ENCODE measurements at places on chromosomes 1 and 21.
A peak's percentile ranks its signal among the peaks of the same experiment; 100 is the strongest.

- DNase-seq: no peak
Observed at GRCh38 chr1:240663169-240663879, 51.4 kb upstream of the GREM2 start.

GRCh38 chr1:33327587-33328325, 6.9 kb upstream of the A3GALT2 start:
- no peak for DNase-seq

- DNase-seq: no peak
Observed at GRCh38 chr1:228098323-228098931, 4.7 kb downstream of the C1orf35 start.

DNA sequence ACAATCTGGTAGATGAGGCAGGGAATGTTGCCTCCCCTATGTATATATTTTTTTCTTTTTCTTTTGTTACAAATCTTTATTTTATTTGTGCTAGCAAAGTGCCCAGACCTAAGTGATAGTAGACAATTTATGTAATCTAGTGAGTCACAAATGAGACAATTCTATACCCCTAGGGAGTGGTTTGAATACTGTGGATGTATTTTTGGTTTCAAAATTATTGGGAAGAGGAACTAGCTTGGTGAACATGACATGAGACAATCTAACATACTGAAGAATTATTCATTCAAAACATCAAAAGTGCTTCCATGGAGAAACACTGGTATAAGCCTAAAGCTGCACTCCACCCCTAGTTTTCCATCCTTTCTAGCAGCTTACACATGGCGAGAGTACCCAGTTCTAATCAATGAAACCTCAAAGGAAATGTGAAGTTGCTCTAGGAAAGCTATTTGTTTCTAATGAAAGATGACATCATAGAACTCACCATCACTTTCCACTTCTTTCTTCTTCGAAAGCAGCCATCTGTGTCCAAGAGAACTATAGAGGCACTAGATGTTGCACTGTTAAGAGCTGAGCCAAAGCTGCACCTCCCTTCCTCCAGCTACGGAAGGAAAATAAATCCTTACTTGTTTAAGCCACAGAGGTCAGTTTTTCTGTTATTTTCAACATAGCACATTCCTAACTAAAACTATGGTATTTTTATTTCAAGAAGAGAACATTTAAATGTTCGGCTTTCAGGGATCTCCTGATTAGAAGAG, 764.6 kb downstream of the LTN1 start:
- DNase-seq: no peak

GRCh38 chr1:46461809-46462448, 27.7 kb upstream of the DMBX1 start:
- DNase-seq: no peak

GRCh38 chr21:38148046-38148445, 108.7 kb upstream of the KCNJ15 start:
- no peak for DNase-seq

DNA sequence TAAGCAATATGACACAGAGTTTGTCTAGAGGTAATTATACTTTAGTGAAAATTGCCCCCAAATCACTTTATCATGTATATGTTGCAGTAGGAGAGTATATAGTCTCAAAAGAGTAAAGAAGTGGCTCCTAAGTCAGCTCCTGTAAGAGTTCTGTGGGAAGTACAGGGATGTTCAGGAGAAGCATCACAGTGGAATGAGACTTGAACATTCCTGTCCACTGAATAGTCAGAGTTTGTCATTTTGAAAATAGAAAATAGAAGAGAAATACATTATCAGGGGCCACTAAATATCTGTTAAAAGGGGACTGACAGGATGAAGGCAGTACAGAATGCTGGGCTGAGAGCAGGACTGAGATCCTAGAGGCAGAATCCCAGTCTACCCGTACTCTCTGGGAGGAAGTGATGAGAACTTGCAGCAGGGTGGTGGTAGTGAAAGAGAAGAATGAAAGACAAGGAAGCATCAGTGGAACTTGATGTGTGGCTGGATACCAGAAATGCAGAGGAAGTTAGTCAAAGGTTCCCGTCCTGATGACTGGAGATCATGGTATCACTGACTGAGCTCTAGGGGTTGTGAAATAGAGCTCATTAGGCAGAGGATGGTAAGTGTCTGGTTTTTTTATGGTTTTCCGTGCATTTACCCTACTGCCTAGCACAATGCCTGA, 153.4 kb downstream of the FMN2 start:
- DNase-seq: no peak

GRCh38 chr1:245463392-245464165, 308.8 kb downstream of the KIF26B start:
- DNase-seq: no peak

- no peak for DNase-seq
Observed at GRCh38 chr1:153190373-153190772, 12.9 kb upstream of the LELP1 start.

- DNase-seq: no peak
Observed at GRCh38 chr1:89200663-89201062, 1.9 kb upstream of the GBP4 start.

GRCh38 chr1:161158316-161159010, 837 bp upstream of the USP21 start:
- DNase-seq: no peak

GRCh38 chr1:215731699-215732098, 164.6 kb downstream of the KCTD3 start:
- no peak for DNase-seq

- DNase-seq: no peak
Observed at GRCh38 chr1:29583727-29584126, 347.4 kb downstream of the PTPRU start.

GRCh38 chr1:155012026-155012546, 9.5 kb downstream of the ZBTB7B start:
- no peak for DNase-seq

DNA sequence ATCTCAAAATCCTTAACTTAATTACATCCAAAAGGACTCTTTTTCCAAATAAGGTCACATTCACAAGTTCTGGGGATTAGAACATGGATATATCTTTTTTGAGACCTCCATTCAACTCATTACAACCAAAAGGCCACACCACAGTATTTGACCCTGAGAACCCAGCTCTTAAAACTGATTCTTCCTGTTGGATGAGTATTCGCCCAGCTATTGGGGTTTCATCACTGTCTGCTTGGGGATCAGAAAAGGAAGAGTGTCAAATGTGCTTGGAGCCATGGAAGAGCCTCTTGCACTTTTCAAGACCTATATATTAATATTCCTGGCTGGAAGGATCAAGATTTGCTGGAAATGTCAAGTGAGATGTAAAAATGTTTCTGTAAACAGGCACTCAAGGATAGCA, 5.4 kb upstream of the TINAGL1 start:
- no peak for DNase-seq

DNA sequence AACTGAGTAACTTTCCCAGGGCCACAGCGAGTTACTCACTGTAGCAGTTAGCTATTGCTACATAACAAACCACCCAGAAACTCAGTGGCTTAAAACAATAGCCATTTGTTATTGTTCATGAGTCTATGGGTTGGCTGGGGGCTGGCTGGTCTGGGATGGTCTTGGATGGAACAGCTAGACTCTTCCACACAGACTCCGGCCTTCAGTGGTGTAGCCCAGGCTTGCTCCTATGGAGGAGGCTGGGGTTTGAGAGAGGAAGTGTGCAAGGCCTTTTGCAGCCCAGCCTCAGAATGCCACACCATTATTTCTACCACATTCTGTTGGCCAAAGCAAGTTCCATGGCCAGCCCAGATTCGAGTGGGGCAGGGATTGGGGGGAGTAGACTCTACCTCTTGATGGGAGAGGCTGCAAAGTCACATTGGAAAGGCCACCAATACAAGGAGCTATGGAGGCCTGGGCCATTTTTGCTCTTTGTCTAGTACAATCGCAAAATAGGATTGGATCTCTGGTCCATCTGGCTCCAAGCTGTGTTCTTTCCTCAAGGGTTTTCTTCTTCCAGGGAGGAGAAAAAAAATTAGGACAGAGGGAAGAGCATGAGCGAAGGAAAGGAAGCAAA, 37.5 kb upstream of the TTC22 start:
- DNase-seq: no peak

DNA sequence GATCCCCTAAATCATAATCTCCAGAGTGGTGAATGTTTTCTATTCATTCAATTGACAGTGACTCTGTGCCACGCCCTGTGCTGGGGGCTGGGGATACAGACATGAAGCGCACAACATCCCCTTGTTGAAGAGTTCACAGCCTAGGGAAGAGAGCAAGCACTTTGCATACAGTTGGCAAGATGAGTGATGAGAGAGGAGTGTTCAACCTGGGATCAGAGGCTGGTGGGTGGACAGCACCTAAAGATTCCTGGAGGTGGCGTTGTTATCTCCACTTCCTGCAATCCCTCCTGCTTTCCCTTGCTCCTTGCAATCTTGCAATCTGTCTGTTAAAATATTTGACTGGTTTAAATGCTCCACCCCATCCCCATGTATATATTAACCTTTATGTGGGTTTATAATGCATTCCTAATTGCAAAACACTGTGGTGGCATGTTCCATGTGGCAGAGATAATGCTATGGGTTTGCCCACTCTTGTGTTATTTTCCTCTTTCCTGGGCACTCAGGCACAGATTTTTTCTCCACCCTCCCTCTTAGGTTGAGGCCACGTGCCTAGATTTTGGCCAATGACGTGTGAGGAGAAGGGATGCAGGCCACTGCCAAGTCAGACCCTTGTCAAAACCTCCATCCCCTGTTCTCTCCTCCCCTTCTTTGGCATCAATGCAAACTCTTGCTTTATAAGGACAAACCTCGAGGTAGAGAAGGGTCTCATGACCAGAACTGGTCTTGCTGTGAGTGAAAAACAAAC, 36.2 kb upstream of the GADD45A start:
- no peak for DNase-seq

DNA sequence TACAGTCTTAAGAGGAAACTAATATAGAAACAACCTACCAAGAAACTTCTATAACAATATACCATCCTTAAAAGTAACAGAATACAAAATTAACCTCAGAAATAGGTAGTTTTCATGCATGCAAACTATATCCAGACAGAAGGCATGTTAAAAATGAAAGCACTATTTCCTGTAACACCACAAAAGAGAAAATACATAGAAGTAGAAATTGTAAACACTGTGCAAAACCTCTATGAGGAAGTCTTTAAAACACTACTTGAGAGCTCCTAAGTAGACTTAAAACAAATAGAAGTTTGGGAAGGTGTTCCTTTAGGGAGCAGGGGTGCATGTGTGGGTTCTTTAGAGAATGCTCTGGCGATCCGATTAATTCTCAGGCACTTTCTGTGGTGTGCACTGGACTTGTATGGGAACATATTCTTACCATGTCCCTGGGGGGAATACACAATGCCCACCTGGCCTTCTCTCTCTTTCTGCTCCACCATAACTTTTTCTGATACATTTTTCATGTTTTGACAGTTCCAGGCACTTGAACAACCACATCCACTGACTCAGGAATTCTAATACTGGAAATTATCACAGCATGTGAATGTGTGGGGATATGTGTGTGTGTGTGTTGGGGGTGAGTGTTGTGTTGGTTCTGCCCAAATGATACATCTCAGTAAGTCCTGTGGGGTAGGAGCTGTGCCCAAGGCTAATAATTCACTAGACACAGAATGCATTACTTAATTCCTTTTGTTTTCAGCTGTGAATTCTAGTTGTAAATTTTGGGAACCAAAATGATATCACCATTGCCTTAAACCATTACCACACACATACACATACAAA, 866.3 kb upstream of the B3GALT2 start:
- no peak for DNase-seq

- no peak for DNase-seq
Observed at GRCh38 chr1:219757890-219758289, 145.0 kb upstream of the ZC3H11B start.

- no peak for DNase-seq
Observed at GRCh38 chr1:150302338-150302737, 8.7 kb downstream of the MRPS21 start.

GRCh38 chr1:35030756-35031446, 844 bp downstream of the ZMYM6 start:
- peak; percentile 38 for DNase-seq

GRCh38 chr1:10867138-10867721, 70.8 kb upstream of the CASZ1 start:
- DNase-seq: peak; percentile 71
